Stimulated activated CD4-positive, alpha-beta T cell treated with anti-CD3 and anti-CD28 coated beads, TNF-alpha, amount 100 ng/mL, for 4 hours (primary cell): ENCODE measurements at places on chromosomes 12 and 14.

- no peak for DNase-seq
These were observed 18.6 kb upstream of the KRT7 start for GRCh38 chr12:52214421-52214802.

- no peak for DNase-seq
These were observed 59.5 kb upstream of the TMX1 start for GRCh38 chr14:51180577-51180976.

- DNase-seq, result no peak
These were observed 371.0 kb downstream of the ALG10 start for GRCh38 chr12:34393086-34393820.

DNA sequence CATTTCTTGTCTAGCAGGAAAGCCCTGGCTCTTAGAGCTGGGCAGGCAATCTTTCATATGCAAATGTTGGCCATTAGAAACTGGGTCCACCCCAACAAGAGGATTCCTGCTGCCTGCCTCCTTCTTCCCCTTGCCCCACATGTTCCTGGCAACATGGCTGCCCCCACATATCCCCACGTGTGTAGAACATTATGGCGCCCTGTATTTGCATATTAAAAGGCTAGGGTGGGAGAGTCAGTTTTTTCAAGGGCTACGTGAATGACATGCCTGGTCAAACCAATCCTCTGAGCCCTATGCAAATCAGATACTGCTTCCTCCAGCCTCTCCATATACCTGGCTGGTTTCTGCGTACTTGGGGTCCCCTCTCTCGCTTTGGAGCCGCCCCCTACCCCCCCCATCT, 514.0 kb downstream of the FUT8 start:
- no peak for DNase-seq

- DNase-seq, result no peak
These were observed 9.9 kb downstream of the PMEL start for GRCh38 chr12:55955800-55956508.

- no peak for DNase-seq
These were observed 36.2 kb upstream of the FZD10 start for GRCh38 chr12:130126023-130126432.

DNA sequence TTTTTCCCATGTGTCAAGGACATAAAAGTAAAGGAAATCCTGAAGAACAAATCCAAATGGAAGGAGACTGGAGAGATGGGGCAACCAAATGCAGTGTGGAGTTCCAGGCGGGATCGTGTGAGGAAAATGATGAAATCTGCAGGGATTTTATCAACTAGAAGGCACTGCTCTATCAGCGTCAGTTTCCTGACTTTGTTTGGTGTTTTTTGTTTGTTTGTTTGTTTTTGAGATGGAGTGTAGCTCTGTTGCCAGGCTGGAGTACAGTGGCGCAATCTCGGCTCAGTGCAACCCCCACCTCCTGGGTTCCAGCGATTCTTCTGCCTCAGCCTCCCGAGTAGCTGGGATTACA, 43.3 kb upstream of the GPR132 start:
- no peak for DNase-seq

DNA sequence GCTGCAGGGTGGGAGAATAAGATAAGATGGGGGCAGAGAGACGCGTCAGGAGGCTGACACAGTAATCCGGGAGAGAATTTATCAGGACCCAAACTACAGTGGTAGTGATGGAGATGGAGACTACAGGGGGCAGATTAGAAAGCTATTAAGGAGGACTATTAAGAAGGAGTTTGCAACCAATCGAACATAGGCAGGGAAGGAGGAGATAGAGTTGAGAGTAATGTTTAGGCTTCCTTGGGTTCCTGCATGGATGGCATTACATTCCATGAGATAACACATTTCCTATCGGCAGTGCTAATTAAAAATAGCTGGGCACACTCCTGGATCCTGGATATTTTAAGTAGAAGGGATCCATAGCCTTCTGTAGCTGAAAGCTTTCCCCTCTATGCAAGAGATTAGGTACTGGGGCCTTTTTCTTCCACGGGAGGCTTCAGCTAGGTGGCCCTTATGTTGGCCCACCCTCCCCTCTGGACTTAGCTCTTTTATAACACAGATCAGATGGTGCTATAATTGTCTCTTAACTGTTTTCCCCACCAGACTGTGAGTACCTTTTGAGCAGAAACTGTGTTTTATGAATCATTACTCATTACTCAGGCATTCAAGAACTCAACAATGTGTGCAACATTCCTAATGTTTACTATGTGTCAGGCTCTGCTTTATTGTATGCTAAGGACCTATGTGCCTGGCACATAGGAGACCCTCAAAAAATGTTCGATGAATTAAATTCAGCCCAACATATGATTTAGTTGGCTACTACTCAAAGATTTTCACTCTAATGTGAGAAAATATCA, 113.0 kb downstream of the RMST start:
- DNase-seq, result no peak
